ENCODE measurements at places on chromosomes 6 and 20.
A peak's percentile ranks its signal among the peaks of the same experiment; 100 is the strongest.

DNA sequence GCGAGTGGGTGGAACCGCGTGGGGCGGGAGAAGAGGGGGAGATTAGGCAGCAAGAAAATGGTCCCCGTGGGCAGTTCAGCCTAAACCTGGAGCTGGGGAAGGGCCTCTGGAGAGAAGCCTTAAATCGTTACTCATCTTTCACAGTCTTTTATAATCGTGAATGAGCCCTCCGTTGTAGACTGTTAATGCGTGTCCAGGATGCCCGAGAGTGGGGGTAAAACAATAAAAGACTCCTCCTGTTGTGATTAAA is 11.0 kb upstream of the ELOVL5 start:
- DNase-seq: no peak

- no peak for DNase-seq
These were observed 654.2 kb upstream of the MAP3K7 start for GRCh38 chr6:91240878-91241603.

- DNase-seq: no peak
These were observed 53.2 kb upstream of the ARG1 start for GRCh38 chr6:131519670-131520436.

GRCh38 chr20:31984981-31985471 is 17.1 kb downstream of the XKR7 start:
- DNase-seq: no peak

GRCh38 chr6:142653710-142654420 is 291.1 kb downstream of the HIVEP2 start:
- DNase-seq: no peak

GRCh38 chr20:63519668-63520503 is 679 bp upstream of the PPDPF start:
- DNase-seq: peak; percentile 89

- no peak for DNase-seq
These were observed 6.0 kb downstream of the TMEM30A start for GRCh38 chr6:75278474-75279077.

- DNase-seq: no peak
These were observed 48.3 kb downstream of the BTBD9 start for GRCh38 chr6:38591439-38591838.

GRCh38 chr6:113115196-113115595 is 741.9 kb upstream of the MARCKS start:
- DNase-seq: no peak

DNA sequence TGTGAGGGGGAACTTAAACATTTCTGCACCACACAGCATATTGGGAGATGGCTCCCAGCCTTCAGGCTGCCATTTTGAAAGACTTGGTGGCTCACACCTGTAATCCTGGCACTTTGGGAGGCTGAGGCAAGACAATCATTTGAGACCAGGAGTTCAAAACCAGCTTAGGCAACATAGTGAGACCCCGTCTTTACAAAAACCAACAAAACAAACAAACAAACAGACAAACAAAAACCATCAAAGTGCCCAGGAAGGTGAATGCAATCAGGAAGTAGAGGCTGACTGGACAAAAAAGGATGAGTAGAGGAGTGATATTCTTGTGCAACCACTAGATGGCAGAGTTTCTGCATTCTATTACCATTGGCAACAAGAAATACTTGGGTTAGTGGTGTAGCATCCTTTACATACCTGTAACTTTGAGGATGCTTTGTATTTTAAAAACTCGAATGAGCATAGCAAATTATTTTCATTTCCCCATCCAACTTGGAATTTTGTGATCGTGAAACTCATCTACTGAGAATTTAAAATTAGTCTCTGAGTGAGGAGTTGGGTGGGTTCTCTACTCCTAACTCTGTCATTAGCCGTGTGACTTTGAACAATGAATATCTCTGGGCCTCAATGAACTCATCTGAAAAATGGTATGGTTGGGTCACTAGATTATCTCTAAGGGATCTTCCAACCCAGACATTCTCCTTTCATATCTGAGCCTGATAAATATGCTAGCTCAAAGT is 84.4 kb downstream of the CRYBG1 start:
- no peak for DNase-seq

GRCh38 chr6:156816505-156816904 is 39.3 kb downstream of the ARID1B start:
- peak; percentile 78 for DNase-seq

DNA sequence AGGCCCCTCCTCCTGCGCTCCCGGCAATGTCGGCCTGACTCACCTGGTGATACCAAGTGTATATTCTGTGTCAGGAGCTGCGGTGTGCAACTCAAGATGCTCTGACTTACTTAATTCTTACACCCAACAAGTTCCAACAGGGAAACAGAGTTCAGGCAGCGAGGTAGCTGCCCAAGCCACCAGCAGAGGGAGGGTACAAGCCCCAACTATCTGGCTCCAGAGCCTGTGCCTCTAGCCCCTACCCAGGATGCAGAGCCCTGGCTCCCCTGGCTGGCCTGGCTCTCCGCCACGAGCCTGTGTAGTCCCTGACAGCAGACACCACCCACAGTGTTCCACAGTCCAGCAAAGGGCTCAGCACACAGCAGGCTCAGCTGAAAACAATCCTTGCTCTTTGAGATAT is 34.9 kb downstream of the C20orf203 start:
- DNase-seq: no peak

DNA sequence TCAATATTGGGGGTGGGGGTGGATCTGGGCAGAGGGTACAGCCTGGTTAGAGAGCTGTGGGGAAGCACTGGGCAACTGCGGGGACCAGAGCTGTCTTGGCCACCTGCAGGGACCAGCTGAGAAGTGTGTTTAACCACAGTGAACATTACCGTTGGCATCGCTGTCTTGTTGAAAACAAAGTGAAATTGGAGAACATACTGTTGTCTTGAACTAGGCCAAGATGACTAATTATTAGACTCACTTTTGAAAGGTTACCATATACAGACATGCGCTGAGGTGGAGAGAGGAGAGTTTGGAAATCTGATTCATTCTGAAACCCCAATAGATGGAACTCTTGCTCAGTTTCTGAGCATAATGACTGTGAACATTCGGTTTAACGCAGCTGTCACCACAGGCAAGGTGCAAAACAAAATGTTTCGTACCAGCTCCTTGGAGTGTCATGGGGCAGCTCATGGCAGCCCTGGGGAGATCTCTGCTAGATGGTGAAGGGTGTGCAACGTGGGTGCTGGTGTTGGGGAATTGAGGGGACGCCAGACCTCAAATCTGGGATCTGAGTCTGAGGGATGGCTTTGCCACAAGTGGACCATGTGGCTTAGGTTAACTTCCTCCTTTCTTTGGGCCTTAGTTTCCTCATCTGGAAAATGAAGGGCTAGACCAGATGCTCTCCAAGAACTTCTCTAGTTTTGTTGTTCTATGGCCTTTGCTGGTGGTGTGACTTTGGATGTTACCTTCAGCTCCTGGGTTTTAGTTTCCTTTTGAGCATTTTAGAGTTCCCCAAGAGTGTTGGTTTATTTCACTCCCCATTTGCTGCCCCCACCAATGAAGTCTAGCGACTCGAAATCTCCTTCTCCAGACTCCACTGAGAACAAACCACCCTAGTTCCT is 24.6 kb upstream of the GTSF1L start:
- DNase-seq: no peak

- DNase-seq: no peak
These were observed 89.9 kb downstream of the EPHA7 start for GRCh38 chr6:93329301-93330000.

DNA sequence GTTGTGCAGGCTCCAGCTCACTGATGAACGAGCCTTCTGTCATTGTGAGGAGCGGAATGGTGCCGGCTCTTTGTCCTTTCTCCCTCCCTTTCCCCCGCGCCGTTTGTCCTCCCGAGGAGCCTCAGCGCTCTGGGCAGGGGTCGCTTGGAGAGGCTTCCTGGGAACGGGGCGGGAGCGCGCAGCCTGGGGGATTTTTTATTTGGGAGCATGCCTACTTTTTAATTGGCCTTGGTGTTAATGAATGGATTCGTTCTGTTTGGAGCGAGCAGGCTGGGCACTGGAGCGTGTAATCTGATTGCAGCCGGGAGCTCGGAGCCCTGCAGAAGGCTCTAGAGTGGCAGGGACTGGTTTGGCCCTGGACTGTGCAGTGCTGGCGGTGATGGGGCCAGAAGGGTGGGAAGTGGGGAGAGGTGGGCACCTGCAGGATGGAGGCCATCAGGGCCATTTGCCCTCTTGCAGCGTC is 118.8 kb downstream of the CDH4 start:
- peak; percentile 66 for DNase-seq

DNA sequence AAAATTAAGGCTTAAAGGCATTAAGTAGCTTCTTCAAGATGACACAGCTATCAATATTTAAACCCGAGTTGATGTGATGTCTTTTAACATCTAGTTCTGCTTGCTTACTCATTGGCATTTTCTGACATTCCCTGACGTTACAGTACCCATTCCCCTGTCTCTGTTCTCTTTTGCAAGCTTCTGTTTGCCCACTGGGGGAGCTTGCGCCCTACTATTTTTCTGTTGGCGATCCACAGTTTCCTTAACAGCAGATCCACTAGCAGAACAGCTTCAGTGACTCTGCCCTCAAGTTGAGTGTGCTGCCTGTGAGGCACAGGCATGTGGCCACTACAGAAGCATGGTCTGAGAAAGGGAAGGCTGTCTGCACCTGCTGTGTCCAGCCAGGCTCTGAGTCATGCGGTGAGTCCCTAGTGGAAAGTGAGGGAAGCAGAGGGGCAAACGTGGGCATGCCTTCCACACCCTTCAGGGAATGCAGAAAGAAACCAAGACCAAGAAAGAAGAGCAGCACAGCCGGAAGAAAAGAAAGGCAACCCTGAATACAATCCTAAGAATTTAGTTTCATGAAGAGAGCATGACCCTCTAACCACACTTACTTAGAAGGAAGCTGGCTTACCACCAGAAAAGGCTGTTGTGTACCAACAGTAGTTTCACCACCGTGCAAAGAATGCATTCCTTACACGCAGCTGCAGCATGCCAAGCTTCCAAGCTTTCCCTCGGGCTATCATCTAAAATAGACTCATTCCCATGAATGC is 97.7 kb upstream of the VGLL2 start:
- no peak for DNase-seq

DNA sequence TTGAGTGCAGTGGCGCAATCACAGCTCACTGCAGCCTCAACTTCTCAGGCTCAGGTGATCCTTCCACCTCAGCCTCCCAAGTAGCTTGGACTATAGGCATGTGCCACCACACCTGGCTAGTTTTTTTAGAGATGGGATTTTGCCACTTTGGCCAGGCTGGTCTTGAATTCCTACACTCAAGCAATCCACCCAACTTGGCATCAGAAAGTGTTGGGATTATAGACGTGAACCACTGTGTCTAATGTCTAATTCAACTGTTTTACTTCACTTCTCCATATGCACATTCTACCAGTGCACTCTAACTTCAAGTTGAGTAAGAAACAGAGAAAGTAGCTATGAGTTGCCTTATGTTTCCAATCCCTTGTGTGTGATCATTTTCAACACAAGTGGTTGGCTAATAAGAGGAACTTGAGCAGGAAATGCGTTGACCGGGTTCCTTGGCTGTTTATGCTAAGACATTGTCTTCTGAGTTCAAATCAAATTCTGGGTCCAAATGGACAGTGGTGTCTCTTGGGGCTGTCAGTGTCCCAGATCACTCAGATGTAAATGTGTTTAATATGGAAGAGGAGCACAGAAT is 23.9 kb downstream of the ZNF337 start:
- DNase-seq: no peak

DNA sequence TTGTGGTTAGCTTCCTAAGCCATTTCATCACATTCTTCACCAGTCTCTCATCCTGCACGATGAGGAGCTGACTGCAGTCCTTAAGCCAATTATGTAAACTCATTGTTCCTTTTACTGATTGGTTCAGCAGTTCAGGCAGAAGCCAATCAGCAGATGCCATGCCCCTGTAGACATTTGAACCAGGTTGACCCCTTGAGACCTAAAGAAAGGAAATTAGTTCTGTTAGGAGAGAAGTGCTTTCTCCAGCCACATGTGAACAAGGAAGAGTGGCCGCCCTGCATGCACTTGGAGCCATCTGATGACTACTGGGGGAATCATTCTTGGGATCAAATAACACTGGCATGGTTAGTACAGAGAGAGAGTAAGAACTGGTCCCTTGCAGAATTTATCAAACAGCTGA is 535.2 kb upstream of the ID4 start:
- no peak for DNase-seq

GRCh38 chr20:1741309-1742048 is 83.9 kb upstream of the SIRPG start:
- DNase-seq: no peak

- no peak for DNase-seq
These were observed 14.4 kb downstream of the ZNF217 start for GRCh38 chr20:53579266-53579580.

DNA sequence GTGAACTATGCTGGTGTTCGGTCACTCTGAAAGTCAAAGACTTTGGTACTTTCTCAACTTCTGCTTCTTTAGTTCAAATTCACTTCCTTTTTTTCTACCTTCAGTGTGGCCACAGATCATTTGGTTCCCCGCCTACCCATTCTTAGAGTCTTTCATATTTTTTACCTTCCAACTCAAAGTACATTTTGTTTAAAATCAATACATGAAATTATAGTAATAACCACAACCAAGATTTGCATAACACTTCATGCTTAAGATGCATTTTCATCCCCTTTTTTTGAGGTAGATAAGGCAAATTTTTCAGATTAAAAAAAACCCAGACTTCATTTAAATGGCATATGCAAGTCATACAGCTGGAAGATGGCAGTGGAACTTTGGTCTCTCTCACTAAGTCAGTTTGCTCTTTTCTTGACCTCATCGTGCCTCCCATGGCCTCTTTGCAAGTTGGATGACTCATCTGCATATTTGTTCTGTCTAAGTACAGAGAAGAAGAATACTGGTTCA is 11.9 kb upstream of the CNR1 start:
- DNase-seq: no peak

DNA sequence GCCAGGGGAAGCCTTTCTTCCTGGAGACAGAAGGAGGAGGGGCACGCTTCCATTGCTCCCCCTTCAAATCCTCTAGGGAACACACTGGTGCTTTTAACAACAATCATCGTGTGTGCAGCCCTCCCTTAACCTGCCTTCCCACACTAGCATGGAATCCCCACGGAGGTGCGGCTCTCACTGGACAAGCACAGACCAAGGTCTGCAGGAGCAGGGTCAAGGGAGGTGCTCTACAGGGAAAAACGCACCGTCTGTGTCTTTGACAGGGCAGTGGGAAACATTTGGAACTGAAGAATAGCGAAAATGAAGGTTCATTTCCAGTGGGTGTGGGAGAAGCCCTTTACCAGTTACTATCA is 527.1 kb downstream of the QKI start:
- DNase-seq: no peak

DNA sequence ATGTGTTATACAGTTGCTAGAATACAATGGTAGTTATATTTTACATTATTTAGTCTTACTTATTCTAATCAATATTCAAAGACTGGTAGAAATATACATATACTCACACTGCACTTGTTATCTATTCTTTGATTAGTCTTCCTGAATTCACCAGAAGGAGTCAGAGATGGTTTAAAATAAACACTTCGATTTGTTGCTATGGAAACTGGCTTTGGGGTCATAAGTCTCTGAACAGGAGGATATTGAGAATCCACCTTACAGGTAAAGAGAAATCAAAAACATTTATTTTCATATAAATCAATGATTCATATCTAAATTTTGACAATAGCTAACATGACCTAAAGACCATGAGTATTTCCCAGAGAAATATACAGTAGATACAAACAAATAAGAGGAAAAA is 41.6 kb downstream of the NUP153 start:
- no peak for DNase-seq

All from posterior vena cava (tissue), 2 donors.